SW480 (cell line): ENCODE measurements at places on chromosomes 2 and 18.

DNA sequence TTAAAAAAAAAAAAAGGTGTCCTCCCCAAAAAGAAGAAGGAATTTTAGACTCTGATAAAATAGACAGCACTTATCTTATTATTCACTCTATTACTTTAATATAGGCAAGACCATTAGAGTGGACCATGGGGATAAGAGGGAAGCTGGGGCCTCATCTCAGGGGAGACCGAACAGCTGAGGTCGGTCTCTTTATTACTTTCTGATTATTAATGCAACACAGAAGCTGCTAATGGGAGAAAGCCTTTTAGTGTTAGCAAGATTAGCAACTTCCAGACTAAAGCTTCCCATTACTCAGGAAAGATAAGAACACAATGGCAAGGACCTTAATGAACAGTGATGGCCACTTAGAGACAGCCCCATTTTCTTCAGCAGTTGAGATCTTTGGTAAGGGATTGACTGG, 135.5 kb downstream of the TMEFF2 start:
- no peak for DNase-seq

- no peak for DNase-seq
These were observed 324.6 kb upstream of the RND3 start for GRCh38 chr2:150812066-150812465.

GRCh38 chr2:187050409-187050998, 201.5 kb upstream of the ZSWIM2 start:
- no peak for DNase-seq

DNA sequence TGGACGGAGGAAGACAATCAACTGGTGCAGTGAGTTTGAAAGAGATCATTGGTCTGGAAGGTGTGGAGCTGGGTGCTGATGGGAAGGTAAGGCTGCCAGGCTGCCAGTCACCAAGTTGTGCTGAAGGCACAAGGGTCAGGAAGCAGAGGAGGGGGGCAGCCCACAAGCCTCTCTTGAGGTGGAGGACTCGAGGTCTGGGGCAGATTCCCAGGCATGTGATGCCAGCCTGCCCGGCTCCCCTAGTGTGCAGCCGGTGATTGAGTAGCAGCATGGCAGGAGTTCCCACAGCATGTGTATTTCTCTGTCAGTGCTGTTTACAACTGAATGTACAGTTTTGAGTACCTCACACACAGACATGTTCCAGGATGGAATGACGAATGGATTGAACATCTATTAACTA, 99.3 kb downstream of the CABLES1 start:
- DNase-seq = no peak

GRCh38 chr18:72965616-72966015, 97.8 kb upstream of the NETO1 start:
- DNase-seq = no peak

DNA sequence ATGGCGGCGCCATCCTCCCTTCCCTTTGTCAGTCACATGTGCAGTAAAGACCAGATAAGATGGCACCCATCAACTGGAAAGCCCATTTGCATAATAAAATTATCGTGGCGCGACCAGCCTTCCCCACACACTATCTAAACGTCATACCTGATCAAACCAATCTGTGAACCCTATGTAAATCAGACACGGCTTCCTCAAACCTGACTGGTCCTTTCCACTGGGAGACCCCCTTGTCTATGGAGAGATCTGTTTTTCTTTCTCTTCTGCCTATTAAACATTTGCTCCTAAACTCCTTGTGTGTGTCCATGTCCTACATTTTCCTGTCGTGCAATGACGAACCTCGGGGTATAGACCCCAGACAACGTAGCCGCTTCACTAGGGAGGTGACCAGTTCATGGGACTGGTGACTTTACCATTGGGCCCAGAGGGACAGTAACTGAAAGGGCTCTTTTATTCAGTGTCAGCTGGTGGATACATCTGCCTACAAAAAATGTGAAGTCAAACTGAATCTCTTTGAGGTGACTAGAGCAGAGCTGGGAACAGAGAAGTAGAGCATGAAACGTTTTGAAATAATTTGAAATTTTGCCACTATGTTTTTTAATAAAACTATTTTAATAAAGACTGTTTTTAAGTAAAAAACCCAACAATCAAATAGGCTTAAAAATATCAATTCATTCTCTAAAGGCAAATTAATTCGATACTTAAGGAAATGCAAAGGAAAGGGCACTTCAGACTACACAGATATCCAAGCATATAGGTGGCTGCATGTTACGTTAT, 87.5 kb downstream of the SOCS6 start:
- peak; percentile 83 for DNase-seq

DNA sequence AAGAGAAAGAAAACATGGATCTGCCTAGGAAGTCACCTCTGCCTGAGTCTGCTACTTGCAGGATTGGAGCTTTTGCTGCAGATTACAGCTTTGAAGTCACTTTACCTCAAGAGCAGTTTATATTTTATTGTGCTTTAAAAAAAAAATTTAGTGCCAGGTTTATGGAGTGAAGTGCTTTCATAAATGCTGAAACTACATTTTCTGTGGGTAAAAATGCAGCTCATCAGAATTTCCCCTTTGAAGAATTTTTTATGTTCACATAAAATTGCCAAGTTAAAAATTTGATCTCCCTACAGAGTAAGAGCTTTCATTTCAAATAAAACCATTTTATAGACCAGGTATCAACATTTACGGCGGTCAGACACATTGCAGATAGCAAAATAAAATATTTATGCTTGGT, 25.2 kb downstream of the BCL2L11 start:
- DNase-seq = no peak

- DNase-seq = no peak
These were observed 38.7 kb downstream of the RALBP1 start for GRCh38 chr18:9513971-9514512.

DNA sequence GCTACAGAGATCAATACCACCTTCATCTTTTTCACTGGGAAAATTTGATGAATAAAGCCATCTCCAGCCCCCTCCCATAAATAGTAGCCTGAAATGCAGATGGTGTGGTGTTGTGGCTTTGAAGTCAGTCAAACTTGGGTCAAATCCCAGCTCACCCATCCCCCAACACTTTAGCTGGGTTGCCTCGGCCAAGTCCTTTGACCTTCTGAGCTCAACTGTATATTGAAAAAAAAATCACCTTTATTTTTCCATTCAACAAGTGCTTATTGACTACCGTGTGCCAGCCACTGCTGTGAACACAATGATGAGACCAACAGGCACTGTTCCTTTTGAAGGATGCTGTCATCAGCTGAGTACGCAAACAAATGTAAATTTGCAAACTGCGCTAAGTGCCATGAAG, 35.1 kb upstream of the NTSR2 start:
- no peak for DNase-seq

GRCh38 chr2:97348841-97349240, 235.9 kb downstream of the ANKRD36 start:
- no peak for DNase-seq

DNA sequence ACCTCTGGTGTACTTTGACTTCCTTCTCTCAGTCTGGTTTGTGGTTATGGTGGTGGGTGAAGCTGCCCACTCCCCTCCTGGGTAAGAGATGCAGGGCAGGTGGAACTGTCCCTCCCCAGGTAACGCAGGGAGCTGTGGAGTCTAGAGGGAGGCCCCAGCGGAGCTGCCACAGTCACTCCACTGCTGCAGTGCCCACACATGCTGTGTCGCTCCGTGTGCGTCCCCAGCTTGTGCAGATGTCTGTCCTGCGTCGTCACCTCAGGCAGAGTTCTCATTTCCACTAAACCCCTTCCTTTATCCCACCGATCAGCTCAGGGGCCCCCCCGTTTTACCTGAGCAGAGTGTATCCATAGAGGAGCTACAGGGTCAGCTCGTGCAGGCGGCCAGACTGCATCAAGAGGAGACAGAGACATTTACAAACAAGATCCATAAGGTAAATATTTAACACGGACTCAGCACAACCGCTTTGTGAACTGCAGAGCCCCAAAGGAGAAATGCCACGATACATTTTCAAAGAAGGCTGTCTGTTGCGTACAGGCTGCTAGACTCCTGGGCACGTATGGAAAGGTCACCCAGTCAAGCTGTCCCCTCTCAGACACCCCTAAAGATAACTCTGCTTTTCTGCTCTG, 87.4 kb downstream of the MTCL1 start:
- DNase-seq = no peak

GRCh38 chr2:157160111-157160510, 97.4 kb upstream of the GALNT5 start:
- no peak for DNase-seq

DNA sequence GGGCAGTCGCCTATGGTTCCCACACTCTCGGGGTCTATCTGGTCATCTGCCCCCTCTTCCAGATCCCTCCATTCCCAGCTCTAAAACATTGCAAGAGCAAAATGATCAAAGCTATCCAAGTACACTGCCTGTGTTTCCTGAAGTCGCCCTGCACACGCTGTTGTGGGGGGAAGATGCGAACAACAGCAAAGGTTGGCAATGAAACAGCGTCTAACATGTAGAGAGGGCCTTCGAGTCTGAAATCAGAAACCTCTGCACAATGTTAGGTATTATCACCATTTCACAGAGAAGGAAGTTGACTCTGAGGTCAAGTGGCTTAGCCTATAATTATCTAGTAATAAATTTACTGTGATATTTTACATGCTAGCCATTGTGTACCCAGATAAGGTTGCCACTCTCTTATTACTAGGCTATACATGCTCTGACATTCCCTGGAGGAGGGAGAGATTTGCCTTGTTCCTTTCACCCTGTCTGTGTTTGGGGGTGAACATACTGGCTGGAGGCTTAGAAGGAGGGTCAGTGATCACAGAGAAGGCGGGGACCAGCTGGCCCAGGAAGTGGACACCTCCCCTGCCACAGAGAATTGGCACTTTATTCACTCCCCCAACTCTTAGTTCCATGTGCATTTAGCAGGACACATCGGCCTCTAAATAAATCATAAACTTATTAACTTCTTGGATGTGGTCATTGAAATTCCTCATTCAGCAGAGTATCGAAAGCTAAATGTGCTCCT, 36.8 kb downstream of the KCTD1 start:
- DNase-seq = no peak

GRCh38 chr18:13241083-13241892, 22.7 kb downstream of the LDLRAD4 start:
- DNase-seq = no peak

GRCh38 chr2:45248214-45248613, 239.0 kb upstream of the SIX2 start:
- DNase-seq = no peak

DNA sequence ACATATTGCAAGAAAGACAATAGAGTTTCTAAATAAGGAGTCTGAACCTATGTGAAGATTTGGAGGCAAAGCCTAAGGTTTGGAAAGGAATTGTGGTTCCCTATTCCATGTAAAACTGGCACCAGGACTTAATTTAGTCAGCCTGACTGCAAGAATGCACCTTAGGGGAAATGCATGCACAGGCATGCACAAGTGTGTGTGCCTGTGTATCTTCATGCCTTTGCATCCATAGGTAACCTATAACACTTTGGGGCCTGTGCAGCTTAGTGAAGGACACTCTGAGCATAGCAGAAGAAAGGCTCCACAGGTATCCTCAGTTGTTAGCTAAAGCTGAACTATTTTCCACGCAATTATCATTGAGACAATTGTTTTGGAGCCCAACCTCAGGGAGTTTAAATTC, 73.4 kb downstream of the RPRM start:
- no peak for DNase-seq

GRCh38 chr2:105517814-105518705, 119.2 kb upstream of the FHL2 start:
- no peak for DNase-seq

GRCh38 chr2:49940626-49941025, 786.3 kb upstream of the FSHR start:
- DNase-seq = peak; percentile 36

- DNase-seq = no peak
These were observed 6.0 kb downstream of the ADNP2 start for GRCh38 chr18:80115035-80115434.

DNA sequence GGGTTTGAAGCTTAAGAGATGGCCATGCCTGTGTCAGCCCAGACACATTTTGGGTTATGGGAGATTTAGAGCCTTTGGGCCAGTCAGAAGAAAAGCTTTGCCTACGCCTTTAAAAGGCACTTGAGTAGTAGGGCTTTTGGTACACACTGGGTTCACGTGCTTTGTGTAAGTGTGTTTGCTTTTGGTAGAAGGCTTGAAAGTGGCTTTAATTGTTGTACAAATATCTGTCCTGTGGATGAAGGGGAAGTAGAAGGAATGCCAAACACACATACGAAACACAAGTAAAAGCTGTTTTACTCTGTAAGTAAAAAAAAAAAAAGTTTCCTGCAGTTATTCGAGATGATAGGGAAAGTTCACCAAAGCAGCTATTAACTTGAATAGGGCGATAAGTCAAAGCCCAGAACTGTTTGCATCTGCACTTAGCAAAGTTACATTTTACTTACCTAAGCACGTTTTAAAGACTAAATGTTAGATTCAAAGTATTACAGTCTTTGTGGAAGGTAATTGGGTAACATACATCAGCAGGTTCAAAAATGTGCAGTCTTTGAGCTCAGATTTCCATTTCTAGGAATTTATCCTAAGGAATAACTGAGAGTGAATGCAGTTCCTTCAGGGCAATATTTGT, 75.4 kb downstream of the STK25 start:
- DNase-seq = no peak

DNA sequence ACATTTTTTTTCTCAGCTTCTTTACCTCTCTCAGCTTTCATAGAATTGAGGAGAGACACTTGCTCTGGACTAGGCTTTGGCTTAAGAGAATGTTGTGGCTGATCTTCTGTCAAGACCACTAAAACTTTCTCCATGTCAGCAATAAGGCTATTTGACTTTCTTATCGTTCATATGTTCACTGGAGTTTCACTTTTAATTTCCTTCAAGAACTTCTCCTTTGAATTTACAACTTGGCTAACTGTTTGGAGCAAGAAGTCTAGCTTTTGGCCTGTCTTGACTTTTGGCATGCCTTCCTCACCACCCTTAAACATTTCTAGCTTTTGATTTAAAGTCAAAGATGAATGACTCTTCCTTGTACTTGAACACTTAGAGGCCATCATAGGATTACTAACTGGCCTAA, 104.4 kb upstream of the SLC39A10 start:
- no peak for DNase-seq

DNA sequence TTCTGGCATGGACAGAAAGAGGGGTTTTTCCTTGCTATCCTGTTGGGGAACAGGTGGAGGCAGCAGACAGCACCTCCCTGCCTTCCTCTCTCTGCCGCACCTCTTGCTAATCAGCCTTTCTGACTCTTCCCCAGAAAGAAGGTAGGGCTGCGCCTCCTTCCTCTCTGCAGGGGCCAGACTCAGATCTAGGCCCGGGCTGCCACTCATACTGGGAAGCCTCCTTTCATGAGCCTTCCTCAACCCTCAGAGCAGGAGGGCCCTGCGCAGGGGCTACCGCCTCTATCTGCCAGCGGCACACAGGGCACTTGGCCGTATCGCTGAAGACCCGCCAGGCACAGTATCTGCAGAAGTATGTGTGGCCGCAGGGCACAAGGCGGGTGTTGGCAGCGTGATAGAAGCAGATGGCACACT, 7.1 kb downstream of the NEURL3 start:
- no peak for DNase-seq

GRCh38 chr2:170582751-170583463, 132.2 kb upstream of the SP5 start:
- DNase-seq = no peak

DNA sequence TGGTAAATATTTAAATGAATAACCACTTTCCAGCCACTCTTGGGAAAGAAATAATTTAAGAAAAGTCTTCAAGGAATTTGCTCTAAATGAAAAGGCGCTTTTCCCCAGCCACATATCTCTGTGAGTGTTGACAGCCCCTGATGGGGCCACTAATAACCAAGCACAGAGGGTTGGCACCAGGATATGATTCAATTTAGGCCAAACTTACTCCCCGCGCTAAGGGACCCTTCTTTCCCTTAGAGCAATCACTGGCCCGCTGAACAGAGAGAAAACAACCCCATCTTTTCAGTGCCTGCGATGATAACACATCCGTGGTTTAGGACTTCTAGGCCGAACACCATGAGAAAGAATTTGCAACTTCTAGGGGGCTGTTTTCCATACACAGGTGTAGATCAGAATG, 310.8 kb downstream of the EIPR1 start:
- DNase-seq = no peak
